Activated CD4-positive, alpha-beta T cell treated with anti-CD3 and anti-CD28 coated beads, Interleukin-2, amount 50 U/mL, for 1 hour (primary cell): ENCODE measurements at places on chromosomes 13 and 19.

DNA sequence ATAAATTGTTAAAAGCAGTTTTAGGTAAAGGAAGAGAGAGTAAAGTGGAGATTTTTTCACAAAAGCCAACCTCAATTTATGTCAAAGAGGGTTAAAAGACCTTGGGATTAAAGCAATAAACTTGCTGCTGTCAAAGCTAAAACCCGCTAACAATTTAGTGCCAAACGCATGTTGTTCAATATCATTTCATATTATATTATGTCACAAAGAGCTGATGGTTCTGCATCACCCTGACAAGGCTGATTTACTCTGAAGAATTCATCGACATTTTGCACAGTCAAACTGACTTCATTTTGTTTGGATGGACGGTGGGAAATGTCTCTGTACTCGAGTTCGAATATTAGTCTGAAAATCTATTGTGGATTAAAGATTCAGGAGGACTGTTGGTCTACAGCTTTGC, 315.8 kb upstream of the TSHZ3 start:
- DNase-seq, result no peak

DNA sequence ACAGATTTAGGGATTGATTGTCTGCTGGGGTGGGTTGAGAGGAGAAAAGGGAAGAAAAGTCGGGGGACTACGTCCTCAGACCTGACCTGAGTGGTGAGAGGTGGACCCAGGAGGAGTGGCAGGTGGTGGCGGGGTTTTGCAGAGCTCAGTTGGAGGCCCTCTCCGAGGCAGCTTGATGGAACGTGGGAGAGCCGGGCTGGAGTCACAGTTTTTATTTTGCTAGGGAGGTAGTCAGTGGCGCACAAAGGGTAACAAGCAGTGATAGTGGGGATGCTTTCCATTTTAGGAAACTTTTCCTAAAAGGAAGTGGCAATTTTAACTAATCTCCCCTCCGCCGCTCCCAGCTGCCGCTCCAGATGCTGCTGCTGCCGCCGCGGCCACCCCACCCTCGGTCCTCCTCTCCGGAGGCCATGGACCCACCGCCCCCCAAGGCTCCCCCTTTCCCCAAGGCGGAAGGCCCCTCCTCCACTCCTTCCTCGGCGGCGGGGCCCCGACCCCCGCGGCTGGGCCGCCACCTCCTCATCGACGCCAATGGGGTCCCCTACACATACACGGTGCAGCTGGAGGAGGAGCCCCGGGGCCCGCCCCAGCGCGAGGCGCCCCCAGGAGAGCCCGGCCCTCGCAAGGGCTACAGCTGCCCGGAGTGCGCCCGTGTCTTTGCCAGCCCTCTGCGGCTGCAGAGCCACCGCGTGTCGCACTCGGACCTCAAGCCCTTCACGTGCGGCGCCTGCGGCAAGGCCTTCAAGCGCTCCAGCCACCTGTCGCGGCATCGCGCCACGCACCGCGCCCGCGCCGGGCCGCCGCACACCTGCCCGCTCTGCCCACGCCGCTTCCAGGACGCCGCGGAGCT, 1.1 kb upstream of the ZNF581 start:
- DNase-seq, result no peak

GRCh38 chr13:89468081-89468480, 1796.9 kb downstream of the SLITRK5 start:
- no peak for DNase-seq

DNA sequence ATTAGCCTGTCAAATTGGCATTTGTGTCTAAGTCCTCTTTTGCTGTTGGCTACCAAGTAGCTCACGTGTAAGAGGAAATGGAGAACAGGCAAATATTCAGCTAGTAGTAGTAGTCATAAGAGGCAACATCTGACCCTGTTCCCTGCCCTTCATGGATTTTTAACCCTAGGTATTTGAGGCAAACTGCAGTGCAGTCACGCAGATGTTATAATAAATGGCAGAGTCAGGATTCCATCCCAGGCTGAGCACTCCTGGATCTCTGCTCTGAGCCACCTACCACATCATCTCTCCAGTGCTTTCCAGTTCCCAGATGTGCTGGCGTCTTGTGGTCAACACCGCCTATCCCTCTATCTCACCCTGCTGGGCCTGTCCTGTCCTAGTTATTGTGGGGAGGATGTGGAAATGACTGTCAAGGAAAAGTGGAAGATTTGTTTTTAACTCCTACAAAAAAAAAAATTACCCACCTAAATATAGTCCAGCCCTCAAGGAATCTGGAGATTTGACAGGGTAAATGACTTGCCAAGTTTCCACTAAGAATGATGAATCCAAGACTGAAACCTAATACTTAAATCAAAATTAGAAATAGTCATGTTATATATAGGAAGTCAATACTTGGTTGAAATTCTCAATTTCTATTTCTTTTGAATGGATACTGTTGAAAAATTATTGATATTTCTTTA, 322.9 kb downstream of the GPC6 start:
- no peak for DNase-seq

GRCh38 chr13:41506312-41506711, 49.0 kb downstream of the RGCC start:
- DNase-seq, result no peak

GRCh38 chr13:75938811-75939560, 302.9 kb downstream of the LMO7 start:
- DNase-seq, result no peak

GRCh38 chr13:43244481-43244880, 221.1 kb downstream of the DNAJC15 start:
- DNase-seq, result no peak

GRCh38 chr13:110308656-110309359, 1.7 kb downstream of the COL4A2 start:
- DNase-seq, result no peak

GRCh38 chr19:10112037-10112761, 706 bp downstream of the P2RY11 start:
- peak; percentile 43 for DNase-seq

- DNase-seq, result peak; percentile 83
These were observed at the start of gene GGACT for GRCh38 chr13:100588331-100589177. GGACT (minus strand) TSS chr13:100588789; CDS start chr13:100532591, 56,198 bp downstream.

- no peak for DNase-seq
These were observed 275.8 kb upstream of the SOX1 start for GRCh38 chr13:111791131-111791530.

DNA sequence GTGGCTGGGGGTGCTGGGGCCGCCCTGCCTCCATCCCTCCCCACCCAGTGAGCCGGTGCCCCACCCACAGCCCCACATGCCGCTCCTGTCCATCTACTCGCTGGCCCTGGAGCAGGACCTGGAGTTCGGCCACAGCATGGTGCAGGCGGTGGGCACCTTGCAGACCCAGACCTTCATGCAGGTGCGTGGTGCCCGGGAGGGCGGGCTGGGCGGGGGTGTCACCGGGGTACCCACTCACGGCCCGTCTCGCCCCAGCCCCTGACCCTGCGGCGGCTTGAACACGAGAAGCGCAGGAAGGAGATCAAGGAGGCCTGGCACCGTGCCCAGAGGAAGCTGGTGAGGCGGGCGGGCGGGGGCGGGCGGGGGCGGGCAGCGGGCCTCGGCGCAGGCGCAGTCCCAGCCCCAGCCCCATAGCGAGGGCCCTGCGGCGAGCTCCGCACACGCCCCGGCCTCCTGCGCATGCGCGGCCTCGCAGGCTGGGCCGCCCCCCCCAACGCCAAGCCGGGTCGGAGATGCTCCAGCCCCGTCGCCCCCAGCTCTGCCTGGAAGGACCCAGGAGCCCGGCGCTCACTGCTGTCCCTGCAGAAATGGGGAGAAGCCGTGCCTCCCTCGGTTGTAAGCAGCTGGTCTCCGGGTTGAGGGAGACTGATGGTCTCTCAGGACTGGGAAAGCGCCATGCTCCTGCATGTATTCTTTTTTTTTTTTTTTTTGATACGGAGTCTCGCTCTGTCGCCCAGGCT, 7.7 kb downstream of the ARHGAP45 start:
- DNase-seq, result peak; percentile 98

- no peak for DNase-seq
These were observed 10.5 kb upstream of the NTN5 start for GRCh38 chr19:48683349-48683748.

GRCh38 chr19:14113762-14114414, 3.7 kb downstream of the PRKACA start:
- peak; percentile 50 for DNase-seq

- no peak for DNase-seq
These were observed 17.1 kb downstream of the C2CD4C start for GRCh38 chr19:391726-392374.

- DNase-seq, result peak; percentile 47
These were observed 128.4 kb downstream of the DPF1 start for GRCh38 chr19:38095411-38096308.

DNA sequence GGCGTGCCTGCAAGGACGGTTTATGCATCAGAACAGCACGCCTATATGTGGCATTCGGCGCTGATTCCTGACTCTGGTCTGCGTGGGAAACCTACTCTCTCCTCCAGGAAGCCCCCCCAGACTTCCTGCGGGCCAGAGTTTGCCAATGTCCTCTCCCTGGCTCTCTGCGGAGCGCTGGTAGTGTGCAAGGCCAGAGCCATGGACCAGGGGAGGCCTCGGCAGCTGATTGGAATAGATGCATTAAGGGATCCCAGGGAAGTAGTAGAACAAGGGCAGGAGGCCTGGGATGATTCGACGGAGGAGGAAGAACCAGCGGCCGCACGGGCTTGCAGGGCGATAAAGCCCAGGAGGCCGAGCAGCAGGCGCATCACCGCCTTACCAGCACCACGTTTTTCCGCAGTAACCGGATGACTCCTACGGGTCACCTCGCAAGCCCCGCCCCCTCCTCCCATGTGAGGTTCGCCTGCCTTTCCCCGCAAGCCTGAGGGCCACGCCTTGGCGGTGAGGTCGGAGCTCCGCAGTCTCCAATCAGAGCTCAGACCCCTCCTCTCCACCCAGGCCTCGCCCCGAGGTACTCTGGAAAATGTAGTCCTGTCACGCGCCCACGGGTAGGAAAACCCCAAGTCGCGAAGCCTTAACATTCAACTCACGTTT, 5.0 kb downstream of the CLEC11A start:
- DNase-seq, result peak; percentile 26

DNA sequence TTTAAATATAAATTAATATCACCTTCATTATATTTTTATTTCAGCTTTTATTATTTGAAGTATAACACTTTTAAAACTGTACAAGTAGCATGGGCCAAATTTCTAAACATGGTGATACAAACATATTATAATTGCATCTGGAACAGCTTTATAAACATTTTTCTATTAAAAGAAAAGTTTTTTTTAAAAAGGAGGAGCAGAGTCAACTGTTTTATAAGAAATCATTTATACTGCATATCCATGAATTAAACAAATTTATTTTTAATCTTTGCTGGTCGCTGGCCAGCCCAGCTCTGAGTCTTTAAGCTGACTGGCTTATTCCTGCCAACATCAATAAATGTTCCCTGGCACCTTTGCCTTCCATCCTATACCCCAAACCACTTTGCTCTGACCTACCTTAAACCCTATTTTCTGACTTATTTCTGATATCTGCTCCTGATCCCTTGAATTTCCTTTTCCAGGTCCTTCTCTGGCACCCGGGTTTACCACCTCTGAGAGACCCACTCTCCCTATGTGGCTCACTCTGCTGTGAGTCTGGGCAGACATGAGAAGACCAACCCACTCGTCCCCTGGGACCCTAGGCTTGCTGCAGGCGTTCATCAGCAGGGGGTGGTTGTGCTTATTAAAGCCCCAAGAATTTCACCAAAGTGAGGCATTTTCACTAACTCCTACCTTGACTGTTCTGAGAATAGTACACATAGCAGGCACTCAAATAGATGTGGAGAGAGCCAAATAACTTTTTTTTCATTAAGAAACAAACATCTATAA, 220.3 kb downstream of the KLF12 start:
- DNase-seq, result no peak

GRCh38 chr19:14480700-14481079, 5.5 kb upstream of the PTGER1 start:
- no peak for DNase-seq

DNA sequence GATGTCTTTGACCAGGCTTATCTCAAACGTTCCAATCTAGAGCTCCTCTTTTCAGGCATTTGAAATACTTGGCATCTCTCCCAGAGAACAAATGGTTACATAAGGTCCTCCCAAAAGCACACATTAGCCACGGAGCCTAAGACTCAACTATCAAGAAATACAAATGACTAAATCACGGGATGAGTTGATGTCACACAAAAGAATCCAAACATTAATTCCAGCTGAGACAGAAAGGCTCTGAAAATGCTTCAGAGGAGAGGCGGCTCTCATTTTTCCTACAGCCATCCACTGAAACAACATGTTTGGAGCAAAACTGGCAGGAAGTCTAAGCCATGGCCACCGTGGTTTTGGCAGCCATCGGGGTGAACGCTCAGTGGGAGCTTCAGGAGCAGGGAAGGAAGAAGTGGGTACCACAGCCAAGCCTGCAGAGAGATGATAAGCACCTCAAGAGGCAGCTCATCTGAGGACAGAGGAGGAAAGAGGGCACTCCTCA, 122.5 kb downstream of the STK24 start:
- no peak for DNase-seq

DNA sequence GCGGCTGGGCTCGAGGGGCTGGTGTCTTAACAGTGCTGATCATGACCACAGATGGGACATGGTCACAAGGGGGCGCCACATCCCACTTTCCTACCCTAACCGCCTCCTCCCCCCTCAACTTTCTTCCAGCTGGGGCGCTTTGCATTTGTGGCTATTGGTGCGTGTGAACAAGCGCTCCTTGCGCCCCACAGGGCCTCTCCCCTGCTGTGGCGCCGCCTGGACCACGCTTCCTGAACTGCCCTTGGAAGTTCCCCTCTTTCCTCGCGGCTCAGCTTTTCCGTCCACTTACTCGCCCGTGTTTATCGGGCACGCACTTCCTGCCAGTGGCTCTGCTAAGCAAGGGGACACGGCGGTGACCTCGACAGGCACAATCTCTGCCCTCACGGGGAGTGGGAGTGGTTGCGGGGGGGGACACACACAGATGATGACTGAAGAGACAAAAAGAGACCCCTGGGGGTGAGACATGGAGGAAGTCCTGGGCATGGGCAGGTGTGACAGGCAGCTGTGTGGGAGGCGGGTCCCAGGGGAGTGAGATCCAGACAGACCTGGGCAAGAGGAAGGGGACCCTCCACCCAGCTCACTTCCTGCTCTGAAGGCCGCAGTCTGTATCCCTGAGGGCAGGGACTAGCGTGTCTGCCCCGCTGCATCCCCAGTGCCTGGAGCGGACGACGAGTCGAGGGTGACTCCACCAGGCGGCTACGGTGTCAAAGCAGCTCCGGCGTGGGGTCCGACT, 40.3 kb downstream of the ZNF787 start:
- DNase-seq, result peak; percentile 71

DNA sequence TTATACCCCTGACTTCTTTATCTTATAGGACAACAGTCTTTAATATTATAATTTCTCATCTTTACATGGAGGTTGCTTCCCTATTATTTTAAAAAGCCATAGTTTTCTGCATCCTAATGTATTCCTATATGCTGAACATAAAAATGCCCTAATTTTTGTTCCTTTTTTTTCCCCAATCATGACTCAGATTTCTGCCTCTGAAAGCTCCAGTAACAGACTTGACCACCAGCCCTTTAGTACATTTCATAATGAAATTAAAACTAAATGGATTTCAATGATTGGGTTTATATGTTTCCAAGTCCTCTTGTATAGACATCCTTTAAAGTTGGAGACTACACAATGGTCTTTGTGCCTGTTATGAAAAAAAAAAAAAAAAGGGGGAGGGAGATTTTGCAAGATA, 712.5 kb downstream of the DIAPH3 start:
- DNase-seq, result no peak
